ENCODE measurements at places on chromosomes 12 and 14.

- DNase-seq = no peak
These were observed 15.8 kb downstream of the RGS6 start for GRCh38 chr14:71947947-71948500.

DNA sequence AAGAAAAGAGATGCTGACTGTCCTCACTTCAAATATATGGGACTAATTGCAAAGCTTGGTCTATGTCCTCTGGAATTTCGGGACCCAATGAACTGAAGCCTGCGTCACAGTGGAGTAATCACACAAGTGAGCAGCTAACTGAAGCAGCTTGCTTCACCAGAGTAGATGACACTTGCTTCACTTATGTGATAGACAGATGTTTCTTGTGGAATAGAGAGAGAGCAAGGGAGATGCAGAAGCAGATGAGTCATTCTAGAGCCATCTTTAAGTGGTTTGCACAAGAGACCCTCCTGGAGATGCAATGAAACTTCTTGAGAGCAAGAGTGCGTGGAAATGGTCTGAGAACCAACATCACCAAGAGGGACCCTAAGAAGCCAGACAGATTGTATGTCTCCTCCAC is 1537.1 kb upstream of the FLRT2 start:
- DNase-seq = no peak

GRCh38 chr12:130838284-130838950 is 633 bp downstream of the STX2 start:
- no peak for DNase-seq

DNA sequence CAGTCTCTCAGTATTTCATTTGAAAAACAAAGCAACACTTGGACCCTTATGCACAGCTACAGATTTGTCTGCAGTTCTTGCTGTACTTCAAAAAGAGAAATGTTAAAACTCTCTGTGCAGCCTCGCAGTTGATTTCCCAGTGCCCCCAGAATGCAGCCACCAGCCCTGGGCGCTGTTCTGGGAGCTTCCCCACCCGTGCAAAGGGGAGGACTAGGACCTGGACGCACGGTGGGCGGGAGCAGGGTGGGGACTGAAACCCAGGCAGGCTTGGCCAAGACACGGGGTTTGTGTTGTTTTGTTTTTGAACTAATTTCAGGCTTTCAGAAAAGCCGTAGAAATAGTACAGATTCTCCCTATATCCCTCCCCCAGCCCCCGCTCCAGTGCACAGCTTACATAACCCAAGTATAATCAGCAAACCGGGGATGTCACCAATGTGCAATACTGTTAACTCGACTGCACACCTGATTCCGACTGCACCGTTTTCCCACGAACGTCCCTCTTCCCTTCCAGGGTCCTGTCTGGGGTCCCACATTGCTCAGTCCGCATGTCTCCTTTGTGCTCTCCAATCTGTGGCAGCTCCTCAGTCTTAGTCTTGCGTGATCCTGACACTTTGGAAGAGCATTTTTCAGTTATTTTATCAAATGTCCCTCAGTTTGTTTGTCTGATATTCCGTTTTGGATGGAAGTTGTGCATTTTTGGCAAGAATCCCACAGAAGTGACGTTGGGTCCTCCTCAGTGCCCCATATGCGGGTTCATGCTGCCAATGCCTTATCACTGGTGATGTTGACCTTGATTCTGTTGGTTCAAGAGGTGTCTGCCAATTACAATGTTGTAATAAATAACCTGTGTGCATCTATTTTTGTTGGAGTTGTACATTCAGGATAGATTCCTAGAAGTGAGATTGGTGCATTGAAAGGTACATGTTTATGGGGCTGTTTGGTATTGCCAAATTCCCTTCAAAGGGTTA is 95.9 kb downstream of the SETD3 start:
- no peak for DNase-seq

DNA sequence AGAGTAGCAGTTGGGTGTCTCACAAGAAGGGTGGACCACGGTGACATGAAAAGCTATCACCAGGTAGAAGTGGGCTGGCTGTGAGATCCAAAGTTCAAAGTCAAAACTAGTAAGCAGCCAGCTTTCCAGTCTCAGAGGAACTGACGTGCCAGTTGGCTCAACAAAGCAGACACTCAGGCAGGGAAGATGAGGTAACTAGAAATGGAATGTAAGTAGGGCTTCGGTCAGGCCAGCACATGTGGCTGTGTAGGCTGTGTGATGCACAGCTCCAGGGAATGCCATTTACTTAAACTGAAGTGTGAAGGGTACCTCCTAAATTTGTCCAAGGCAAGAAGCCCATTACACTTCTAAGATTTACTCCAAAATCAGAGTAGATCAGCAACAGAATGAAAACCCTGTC is 43.6 kb downstream of the PTPRR start:
- DNase-seq = no peak

DNA sequence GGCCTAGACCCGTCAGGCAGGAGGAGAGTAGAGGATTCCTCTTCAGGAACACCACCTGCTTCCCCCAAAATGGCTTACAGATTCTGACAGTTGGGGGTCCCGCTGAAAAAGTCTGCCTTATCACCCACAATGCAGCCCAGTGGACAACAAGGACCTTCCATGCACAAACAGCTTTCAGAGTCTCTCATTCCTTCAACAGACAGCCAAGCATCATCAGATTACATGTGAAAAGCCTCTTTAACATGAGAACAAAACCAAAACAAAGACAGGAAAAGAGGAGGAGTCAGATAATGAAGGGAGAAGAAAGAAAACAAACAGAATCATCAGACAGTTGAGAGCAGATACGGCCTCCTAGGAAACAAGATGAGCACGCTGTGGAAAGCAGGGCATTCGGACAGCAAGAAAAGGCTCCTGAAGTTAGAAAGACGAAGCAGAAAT is 18.3 kb downstream of the KCTD10 start:
- no peak for DNase-seq

- DNase-seq = no peak
These were observed 24.7 kb downstream of the SERPINA3 start for GRCh38 chr14:94636744-94637412.

- DNase-seq = no peak
These were observed 94.7 kb downstream of the SLC41A2 start for GRCh38 chr12:104863296-104863948.

GRCh38 chr12:31317471-31318395 is 8.2 kb downstream of the SINHCAF start:
- no peak for DNase-seq

- no peak for DNase-seq
These were observed 24.6 kb downstream of the IQSEC3 start for GRCh38 chr12:91213-91612.

DNA sequence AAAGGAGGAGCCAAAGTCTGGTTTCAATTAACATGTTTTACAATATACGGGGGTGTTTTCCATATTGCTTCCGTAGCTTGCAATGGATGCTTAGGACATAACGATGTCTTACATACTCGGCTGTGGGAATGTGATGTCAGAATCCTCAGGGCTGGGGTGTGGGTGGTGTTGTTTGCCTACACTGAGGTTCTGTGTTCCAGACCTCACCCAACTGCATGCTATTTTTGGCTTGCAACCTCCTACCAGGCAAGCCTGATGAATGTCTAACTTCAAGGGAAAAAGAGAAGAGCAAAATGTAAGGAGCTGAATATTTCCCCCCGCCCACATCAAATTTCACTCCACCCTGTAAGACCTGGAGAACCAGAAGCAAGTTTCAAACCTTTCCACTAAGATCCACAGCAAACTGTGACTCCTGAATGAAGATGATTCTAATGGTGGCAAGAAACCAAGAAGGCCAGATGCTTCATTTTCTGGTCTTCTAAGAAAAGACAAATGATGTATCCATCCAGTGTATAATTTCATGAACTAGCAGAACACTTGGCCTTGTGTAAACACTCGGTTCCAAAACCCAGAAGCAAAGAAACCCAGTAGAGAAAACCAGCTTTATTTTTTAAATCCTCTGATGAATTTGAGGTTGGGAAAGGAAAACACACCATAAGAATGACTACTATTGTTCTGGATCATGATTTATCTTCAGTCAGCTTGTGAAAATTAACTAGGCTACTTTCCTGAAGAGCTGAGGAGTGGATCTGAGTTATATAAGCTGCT is 227.9 kb downstream of the DACT1 start:
- DNase-seq = no peak

DNA sequence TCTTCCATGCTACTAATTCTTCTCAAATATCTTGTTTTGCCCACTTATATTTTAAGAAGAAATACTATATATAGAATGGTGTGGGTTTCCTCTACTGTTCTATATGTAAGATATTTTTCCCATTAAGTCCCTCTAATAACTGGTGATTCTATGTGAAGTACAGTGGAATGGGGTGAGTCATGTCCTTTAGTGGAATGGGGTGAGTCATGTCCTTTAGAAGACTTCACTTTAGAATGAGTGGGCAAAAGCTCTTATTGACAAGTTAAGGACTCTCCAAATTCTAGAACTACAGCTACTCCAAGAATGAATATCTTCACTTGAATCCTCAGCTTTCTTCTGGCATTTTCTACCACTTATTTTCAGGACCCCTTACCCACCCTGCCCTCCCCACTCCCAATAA is 349.9 kb downstream of the ETNK1 start:
- DNase-seq = no peak

DNA sequence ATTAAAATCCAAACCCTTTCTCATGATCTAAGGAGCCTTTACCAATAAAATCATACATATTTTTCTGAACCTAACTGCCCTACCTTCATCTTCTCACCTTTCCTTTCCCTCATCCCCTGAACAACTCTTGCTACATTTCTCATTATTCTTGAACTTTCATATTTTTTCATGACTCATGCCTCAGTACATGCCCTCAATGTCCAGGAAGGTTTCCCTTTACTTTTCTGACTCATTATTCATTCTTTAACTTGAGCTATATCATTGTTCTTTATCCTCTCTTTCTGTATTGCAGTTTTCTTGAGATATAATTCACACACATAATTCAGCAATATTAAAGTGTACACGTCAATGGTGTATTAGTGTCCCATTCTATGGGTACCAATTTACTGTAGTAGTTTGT is 231.0 kb downstream of the ALG10B start:
- DNase-seq = no peak

DNA sequence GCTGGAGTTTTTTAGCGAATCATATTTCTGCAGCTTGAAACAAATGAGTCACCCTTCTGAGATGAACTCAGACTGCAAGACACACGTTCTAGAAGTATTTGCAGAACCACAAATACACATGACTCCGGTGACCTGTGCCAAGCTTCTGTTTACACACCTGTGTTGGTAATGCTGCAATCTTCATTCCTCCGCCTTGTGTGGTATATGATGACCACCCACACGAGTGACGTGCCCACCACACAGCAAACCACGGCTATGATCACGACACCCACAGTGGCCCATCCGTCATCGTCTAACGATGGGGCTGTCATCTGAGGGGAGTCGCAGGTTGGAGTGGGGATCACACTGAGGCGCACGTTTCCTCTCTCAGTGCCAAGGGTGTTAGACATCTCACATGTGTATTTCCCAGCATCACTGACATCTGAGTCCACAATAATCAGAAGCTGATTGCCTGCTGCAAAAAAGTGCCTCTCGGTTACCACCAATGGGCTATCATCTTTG is 43.0 kb downstream of the LRIG3 start:
- no peak for DNase-seq

- no peak for DNase-seq
These were observed 103.2 kb upstream of the DAAM1 start for GRCh38 chr14:59085207-59085739.

DNA sequence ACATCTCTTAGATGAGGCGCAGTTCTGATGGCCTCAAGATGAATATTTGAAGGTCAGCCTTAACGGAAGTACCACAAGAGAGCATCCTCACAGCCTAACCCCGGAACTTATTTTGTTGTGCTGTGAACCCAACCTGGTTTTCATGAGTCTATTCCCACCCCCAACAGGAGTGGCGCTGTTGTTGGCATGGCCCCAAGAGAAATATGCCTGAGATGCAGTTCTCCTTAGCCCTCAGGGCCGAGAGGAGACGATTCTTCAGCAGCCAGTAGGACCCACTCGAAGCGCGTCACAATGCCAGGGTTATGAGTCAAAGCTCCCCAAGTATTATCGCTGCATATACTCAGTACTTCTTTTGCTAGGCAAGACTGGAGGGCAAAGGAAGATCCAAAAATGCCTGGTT is 24.5 kb upstream of the BCL11B start:
- DNase-seq = no peak

DNA sequence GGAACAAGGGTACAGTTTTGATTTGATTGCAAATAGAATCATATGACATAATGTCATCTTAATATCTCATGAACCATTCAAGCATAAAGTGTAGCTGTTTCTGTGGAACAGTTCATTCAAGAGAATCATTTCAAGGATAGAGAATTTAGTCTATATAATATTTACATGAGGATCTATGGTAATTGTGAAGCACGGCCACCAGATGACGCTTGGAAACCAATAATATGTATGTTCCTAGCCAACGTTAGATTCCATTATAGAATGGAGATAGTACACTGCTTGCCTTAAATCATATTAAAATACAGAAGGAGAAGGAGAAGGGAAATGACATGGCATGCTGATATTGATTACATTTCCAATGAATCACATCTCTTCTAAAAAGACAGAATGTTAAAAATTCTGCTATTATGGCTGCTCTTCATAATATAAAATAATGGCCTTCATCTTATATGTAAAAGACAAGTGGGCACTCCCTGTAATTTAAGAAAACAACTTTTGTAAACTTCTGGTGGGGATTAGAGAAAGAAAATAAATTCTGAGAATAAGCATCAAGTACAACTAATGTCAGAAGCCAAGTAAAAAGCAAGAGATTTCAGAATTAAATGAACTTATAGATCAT is 351.0 kb downstream of the NAV3 start:
- DNase-seq = peak; percentile 47

- DNase-seq = no peak
These were observed 335.1 kb downstream of the ACSS3 start for GRCh38 chr12:81412940-81413339.

DNA sequence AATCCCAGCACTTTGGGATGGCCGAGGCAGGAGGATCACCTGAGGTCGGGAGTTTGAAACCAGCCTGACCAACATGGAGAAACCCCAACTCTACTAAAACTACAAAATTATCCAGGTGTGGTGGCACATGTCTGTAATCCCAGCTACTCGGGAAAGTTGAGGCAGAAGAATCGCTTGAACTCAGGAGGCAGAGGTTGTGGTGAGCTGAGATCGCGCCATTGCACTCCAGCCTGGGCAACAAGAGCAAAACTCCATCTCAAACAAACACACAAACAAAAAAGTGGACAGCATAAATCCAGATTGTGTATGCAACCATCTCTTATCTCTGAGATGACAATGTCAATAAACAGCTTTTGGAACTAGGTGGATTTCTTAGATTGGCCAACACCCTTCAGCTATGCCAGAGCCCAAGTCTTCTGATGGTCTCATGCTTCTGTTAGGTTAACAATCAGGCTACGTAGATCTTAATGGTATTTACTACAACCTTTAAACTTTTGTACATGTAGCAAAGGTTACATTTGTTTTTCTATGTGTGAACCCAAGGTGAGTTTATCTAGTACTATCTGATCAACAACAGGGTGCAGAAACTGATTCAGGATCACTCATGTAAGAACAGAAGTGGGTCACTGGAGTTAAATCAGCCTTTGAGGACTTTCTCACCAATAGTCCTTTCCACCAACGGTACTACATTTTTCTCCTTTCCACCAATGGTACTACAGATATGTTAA is 73.7 kb downstream of the DUSP16 start:
- no peak for DNase-seq

GRCh38 chr12:81461163-81461562 is 298.0 kb downstream of the PPFIA2 start:
- no peak for DNase-seq

GRCh38 chr12:94717656-94718055 is 67.3 kb upstream of the TMCC3 start:
- DNase-seq = no peak

GRCh38 chr12:32390572-32391219 is 8.7 kb upstream of the FGD4 start:
- DNase-seq = no peak
